ENCODE measurements at places on chromosomes 4 and X.

- no peak for DNase-seq
Observed at GRCh38 chrX:45172890-45173289, 27.8 kb downstream of the DIPK2B start.

DNA sequence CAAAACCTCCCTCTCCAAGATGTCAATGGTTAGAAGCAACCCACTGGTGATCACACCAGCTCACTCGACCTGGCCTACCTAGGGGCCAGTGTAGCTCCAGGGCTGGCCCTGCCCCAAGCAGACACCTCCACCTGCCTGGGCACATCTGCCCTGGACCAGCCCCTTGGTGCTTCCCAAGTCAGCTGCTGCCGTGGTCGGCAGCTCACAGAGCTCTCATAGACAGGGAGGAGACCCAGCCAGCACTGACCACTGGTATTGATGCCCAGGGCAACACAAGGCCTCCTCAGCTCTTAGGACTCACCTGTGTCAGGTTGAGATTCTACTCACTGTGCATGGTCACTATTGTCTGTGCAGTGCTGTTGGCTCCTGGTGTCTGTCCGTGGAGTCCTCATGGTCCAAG is 51.7 kb downstream of the SEPSECS start:
- no peak for DNase-seq

DNA sequence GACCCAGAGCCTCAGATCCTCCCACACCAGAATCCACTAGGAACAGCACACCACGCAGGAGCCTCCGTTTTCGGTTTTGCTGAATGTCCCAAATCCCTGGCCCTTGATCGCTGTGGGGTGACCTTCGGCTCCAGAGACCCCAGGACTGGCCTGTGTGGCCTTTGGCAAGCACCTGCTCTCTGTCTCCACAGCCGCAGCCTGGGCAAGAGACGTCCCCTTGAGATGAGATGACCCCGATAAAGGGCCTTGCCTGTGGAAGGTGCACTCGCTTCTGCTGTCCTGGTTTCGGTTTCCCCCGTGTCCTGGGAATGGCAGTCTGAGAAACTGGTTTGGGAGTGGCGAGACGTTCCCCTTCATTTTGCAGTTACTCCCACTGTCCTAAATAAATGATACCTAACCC is 9.6 kb downstream of the PSAPL1 start:
- no peak for DNase-seq

- no peak for DNase-seq
Observed at GRCh38 chrX:103878466-103879122, 46.5 kb upstream of the RAB9B start.

DNA sequence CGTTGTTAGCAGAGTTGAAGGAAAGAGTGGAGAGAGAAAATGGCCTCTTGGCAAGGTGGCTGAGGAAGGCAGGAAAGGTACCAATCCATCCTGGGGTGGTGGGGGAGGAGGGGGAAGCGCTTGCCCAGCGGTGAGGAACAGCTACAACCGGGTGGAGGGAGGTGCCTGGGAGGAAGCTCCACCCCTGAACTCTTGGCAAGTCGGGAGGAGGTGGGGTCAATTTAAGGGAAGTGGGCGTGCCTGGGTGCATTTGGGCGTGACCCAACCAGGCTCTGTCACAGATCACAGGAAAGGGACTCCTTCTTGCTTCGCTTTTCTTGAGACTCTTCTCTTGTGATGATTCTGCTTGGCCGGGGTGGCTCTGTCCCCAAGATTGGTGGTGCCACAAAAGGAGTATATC is 41.7 kb downstream of the BCORL1 start:
- peak; percentile 85 for DNase-seq

- DNase-seq: no peak
Observed at GRCh38 chr4:142818031-142818430, 28.1 kb downstream of the INPP4B start.

GRCh38 chr4:156497486-156497885 is 474.1 kb downstream of the PDGFC start:
- DNase-seq: no peak

- no peak for DNase-seq
Observed at GRCh38 chrX:35380808-35381700, 417.1 kb upstream of the MAGEB16 start.

DNA sequence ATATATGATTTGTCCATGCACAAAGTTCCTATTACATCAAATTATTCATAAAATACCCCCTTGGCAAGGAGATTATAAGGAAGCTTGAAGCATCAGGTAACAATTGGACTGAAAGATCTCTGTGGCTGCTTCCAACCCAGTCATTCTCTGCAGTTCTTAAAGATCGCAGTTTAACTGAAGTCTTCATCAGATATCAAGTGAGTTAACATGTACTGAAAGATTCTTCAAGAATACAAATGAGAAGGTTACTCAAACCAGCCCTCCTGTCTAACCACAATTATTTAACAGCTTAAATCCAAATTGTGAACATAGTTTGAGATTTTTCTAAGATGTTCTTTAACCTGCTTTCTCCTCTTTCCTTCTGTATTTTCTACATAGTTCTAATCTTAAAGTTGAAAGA is 56.1 kb downstream of the SLC10A7 start:
- DNase-seq: no peak

GRCh38 chr4:139555705-139556070 is 331 bp downstream of the SETD7 start:
- no peak for DNase-seq

DNA sequence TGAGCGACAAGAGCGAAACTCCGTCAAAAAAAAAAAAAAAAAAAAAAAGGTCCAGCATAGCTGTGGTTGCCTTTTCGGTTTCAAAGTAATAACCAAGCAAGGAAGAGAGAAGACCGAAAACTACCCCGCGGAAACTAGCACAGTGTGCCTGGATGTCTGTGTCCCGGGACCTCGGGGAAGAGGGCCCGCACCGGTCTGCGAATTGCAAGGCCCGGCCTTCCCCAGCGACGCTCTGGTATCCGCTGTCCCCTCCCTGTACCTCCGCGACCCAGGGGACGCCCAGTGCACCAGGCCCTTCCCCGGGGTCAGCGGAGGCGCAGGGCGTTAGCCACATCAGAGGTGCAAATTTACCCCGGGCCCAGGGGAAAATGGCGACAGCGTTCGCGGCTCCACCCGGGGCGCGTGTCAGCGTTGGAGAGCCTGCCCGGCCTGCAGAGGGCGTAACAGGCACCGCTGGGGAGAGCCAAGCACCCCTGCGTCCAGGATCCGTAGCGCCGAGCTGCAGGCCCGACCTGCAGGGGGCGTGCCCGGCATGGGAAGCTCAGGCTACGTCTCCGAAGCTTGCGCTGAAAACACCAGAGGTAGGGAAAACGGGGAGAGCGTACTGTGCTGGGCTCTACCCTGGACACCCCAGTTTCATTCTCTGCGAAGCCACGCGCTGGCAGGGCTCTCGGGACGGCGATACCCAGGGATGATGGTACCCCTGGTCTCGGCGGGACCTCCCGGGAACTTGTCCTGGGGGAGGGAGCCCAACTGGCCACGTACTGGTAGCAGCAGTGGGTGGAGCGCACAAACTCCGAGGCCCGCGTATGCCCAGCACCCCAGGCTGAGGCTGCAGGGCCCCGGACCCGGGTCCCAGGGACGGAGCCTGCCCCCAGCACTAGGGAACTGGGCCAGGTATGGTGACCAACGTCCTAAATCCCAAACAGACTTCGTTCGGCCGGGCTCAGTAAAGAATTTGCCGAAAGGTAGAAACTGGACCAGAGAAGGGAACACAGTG is 16.2 kb downstream of the NKX6-1 start:
- DNase-seq: no peak

- no peak for DNase-seq
Observed at GRCh38 chr4:112147697-112148096, 2.4 kb downstream of the FAM241A start.
